Fibroblast of lung (primary cell): ENCODE measurements at places on chromosomes 4 and X.

DNA sequence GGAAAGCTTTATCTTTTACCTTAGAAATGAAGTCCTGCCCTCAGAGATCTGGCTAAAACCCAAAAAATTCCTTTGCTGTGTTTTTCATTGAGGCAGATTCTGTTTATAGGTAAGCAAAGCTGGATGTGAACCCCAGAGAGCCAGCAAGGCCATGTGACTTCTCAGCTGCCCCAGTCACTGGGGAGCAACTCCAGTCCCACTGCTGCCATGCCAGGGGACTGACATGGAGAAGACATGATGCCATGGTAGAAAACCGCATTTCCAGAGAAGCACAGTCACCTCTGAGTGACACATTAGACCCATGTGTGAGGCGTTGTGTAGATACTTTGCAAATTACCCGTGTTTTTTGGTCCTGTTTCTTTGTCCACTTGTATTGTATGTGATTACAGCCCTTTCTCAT lies 45.4 kb downstream of the PTTG2 start:
- DNase-seq: no peak

GRCh38 chr4:84673475-84674240 lies 90.7 kb downstream of the CDS1 start:
- peak; percentile 93 for DNase-seq

DNA sequence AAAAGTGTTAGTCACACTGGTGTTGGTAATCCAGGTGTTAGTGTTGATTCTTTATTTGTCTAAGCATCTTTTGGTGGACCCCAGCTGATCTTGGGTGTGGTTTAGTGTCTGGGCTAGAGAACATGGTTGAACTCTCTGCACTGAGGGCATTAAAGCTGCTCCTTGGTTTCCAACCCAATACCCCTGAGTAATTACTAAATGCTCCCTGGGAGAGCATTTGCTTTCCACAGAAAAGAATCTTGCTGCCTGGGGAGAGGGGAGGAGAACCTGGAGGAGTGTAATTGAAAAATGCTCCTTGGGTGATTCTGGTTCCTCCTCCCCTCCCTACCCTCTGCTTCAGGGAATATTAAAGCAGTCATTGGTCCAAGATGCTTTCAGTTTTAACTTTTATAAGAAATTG lies 3.1 kb downstream of the GUCY1B1 start:
- DNase-seq: no peak

DNA sequence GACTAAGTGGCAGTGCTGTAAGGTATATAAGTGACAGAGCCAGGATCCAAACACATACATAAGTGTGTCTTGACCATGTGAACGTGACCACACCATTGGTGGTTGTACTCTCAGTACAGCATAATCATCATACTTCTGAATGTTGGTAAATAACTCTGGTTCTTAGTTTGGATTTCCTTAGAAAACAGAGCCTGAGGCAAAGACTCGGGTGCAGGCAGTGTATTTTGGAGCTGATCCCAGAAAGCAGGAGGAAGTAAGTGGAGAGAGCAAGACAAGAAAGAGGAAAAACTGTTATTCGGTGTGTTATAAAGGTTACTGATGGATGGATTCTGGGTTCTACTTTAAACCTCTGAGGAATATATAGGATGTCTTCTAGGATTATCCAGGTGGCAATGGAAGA lies 127.9 kb downstream of the SLC39A8 start:
- no peak for DNase-seq

- DNase-seq: peak; percentile 55
Observed at GRCh38 chrX:74383611-74384010, 37.7 kb upstream of the SLC16A2 start.

DNA sequence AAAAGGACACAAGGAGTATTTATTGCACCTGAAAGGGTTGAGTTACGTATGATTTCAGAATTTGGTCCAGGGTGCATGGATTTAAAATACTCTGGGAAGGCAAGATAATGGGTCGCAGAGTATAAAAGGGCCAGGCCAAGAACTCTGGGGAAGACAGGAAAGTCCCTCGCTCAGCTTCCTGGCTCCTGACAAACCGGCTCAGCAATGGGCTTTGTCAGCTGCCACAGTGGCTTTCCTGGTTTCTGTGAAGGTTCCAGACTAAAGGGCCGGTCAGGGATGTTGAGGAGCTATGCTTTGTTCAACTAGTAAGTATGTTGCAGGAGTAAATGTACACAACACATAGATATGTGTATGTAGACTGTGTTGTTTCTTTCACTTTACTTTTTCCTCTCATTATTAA lies 154.4 kb upstream of the ETNPPL start:
- DNase-seq: no peak

GRCh38 chrX:34379891-34380290 lies 247.8 kb upstream of the FAM47A start:
- DNase-seq: peak; percentile 3

DNA sequence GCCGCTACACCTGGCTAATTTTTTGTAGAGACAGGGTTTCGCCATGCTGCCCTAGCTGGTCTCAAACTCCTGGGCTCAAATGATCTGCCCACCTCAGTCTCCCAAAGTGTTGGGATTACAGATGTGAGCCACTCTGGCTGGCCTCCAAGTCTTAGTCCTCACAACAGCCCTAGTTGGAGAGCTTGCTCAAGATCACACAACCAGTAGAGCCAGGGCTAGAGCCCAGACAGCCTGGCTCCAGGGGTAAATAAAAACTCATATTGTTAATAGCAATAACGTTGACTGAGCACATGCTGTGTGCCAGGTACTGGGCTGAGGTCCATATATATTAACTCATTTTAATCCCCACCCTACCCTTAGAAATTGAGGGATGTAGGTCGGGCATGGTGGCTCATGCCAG lies 7.3 kb upstream of the JAKMIP1 start:
- DNase-seq: no peak

- no peak for DNase-seq
Observed at GRCh38 chr4:119731778-119732177, 103.2 kb upstream of the PDE5A start.

DNA sequence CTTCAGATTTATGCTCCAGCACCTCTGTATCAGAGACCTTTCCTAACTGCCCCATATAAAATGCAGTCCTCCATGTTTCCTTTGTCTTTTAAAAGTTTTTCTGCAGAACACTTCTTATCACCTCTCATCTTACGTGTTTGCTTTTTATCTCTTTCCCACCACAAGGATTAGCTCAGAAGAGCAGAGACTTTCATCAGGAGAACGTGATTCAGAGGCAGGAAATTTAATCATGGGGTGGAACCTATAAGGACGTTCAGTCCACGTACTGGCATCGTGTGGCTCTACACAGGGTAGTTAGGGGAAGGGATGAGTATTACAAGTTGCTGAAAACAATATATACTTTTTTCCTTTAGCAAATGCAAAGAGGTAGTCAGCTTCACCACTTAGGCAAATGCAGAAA lies 98.7 kb downstream of the SORBS2 start:
- DNase-seq: peak; percentile 63

DNA sequence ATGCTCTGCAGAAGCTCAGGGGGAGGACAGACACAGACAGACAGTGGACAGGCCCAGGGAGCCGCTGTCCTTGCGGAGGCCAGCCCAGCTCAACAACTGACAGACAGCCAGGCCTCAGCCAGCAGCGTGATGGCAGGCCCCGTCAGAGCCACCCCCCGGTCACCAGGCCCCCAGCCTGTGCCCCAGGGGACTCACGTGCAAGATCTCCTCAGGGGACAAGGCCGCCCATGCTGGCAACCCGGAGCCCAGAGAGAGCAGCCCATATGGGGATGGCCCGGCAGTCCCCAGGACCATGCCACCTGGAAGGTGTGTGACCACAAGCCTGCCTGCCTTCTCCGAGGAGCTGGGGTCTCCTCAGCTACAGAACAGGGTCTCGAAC lies 28.0 kb upstream of the MXD4 start:
- no peak for DNase-seq

GRCh38 chrX:129958083-129958465 lies 24.4 kb upstream of the BCORL1 start:
- no peak for DNase-seq

DNA sequence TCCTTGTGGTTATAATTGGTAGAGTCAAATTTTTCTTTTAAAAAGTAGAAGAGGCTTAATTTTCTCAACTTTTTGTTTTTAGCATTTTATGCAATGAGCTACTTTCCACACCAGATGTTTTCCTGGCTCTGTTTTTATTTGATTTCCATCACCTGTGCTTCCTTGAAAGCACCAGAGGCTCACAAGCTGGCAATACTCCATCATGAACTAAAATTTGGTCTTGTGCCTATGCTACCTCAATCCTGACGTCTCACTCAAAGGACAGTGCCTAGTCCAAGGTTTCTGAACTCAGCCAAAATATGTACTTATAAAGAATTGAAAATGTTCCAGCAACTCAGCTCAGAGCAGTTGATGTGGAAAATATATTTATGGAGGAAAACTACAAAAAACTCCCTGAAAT lies 914.0 kb upstream of the PRKX start:
- DNase-seq: no peak

GRCh38 chr4:85675076-85676049 lies 200.4 kb downstream of the ARHGAP24 start:
- DNase-seq: no peak

GRCh38 chr4:122045533-122045932 lies 93.7 kb upstream of the TRPC3 start:
- peak; percentile 97 for DNase-seq

GRCh38 chr4:25223802-25224375 lies 9.9 kb upstream of the PI4K2B start:
- DNase-seq: peak; percentile 52

- no peak for DNase-seq
Observed at GRCh38 chr4:8435656-8436121, 4.8 kb downstream of the ACOX3 start.

GRCh38 chr4:96131186-96131585 lies 291.3 kb downstream of the PDHA2 start:
- DNase-seq: peak; percentile 67

DNA sequence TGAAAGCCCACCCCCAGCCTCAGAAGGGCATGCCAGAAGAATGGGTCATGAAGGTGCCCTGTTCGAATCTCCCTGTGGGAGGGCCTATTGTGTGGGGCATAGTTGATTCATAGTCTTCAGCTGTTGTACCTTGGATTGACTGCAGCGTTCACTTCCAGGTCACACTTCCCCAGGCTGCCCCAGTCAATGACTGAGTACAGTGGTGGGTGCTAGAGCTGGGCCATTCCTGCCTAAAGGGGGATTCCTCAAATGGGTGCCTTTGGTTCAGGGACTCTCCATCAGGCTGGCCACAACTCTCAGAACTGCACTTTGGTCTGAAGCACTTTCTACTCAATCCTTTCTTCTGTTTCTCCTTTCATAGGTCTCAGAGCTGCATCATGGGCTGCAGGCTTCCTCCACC lies 35.0 kb upstream of the RASGEF1B start:
- no peak for DNase-seq

- peak; percentile 3 for DNase-seq
Observed at GRCh38 chrX:131571348-131571747, 27.5 kb downstream of the OR13H1 start.

DNA sequence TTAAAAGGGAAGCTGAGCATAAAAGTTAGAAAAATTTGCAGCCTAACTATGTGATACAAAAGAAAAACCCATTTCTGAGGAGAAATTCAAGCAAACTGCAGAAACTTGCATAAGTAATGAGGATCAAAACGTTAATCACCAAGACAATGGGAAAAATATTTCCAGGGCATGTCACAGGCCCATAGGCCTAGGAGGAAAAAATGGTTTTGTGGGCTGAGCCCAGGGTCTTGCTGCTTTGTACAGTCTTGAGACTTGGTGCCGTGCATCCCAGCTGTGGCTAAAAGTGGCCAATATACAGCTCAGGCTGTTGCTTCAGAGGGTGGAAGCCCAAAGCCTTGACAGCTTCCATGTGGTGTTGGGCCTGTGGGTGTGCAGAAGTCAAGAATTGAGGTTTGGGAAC lies 37.7 kb upstream of the ADAMTS3 start:
- DNase-seq: no peak

DNA sequence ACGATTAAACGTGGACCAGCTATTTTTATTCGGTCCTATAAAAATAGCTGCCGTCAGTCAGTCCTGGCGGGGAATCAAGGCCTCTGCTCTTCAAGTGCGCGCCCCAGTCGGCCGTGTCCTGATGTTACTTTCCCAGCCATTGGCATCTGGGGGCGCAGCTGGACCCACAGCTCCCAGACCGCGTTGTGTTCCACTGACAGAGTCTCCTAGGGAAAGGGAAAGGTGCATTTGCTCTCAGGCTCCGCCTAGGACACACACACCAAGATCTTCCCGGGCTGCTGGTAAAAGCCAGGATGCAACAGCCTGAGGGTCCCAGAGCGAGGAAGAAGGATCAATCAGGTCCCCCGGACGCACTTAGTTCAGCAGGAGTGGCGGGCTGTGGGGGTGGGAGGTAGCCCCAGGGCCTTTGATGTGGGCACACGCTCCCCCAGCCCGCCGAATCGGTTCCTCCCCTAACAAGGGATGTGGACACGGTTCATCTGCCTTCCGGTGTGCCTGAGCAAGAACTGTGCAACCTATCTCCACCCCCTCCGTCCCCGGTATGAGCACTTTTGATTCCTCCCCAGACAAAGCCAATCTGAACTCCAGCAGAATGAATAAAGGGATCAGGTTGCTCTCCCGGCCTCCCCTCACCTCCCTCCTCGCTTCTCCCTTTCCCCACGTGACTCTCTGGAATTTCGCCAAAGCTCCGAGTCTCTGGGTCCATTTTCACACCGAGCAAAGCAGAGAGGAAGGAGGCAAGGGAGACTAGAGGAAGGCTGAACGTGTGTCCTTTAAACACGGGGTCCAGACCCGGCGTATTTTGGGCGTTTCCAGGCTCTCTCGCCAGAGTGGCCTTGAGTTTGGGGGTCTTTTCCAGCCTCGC lies 626 bp upstream of the FRAS1 start:
- peak; percentile 75 for DNase-seq

GRCh38 chrX:16445166-16445752 lies 204.7 kb upstream of the S100G start:
- peak; percentile 30 for DNase-seq

DNA sequence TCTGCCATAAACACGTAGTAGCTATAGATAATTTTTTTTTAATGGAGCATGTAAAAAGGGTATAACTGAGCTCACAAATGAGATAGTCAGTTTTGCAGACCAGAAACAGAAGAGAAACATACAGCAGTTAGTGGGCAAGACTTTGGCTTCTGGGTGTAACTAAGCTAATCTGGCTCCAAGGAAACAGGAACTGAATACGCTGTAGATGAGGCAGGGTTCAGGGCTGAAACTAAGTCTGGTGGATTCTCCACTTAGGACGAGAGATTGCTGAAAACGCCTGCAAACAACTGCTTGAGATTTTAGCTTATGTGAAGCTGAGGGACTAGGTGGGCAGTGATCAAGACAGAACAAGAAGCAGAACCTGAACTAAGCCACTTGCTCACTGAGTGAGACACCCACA lies 91.7 kb downstream of the SMIM20 start:
- DNase-seq: no peak

GRCh38 chr4:17709763-17710068 lies 71.7 kb downstream of the FAM184B start:
- no peak for DNase-seq
